ENCODE measurements at places on chromosomes 5 and 9.

- no peak for DNase-seq
Observed at GRCh38 chr9:125387861-125388524, 126.4 kb downstream of the GAPVD1 start.

GRCh38 chr5:1833264-1834021 lies 32.2 kb downstream of the NDUFS6 start:
- DNase-seq: no peak

DNA sequence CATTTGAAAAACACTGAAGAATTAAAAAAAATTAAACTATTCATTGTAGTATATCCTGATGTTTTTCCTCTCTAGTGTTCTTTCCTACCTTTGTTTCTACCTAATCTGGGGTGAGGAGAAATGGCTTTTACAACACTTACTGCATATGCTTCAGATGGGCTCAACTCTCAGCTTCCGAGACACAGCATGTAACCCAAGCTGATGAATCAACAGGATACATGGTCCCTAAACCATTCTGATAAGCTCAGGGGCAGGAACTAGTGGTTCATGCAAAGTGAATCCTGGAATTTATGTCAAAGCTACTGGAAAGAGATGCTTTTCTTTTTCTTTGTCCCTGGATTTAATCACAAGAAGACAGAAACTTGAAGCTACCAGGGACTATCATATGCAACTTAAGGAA lies 672.5 kb upstream of the RORB start:
- no peak for DNase-seq

DNA sequence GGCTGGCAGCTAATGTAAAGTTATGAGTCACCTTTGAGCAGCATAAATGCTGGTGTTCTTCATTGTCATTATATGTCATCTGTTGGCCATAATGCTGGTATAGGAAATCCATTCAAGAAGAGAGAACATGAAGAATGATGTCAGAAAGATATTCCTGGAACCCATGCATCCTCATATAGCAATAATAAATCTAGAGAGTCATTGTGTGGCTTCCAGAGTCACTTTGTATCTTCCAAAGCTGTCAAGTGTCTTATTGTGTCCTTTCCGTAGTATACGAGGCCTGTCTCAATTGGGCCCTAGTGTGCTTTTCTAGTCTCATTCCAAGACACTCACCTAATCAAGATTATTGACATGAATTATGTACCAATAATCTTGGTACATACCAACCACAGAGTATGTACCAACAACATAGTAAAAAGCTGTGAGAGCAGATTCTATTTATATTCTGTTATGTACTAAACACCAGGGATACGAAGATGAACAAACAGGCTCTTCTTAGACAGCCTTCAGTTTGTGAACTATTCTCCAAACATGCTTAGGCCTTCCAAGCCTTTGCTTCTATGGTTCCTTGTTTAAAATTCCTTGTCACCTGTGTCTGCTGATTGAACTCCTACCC lies 110.1 kb downstream of the ERCC6L2 start:
- DNase-seq: no peak

DNA sequence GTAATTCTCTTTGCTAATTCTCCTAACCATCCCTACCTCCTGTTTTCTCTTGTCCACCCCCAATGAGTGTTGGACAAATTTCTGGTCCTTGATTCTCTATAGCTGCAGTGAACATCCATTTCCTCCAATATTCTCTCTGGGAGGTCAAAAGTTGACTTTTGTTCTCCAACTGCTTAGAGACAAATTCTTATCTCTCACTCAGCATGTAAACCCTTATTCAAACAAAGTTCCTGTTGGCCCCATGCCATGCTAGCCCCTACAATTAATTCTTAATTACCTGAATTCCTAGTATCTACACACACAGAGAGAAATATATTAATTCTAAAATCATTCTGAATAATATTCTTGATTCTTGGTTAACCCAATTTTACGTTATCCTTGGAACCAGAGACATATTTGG lies 472.9 kb upstream of the ACTBL2 start:
- no peak for DNase-seq

DNA sequence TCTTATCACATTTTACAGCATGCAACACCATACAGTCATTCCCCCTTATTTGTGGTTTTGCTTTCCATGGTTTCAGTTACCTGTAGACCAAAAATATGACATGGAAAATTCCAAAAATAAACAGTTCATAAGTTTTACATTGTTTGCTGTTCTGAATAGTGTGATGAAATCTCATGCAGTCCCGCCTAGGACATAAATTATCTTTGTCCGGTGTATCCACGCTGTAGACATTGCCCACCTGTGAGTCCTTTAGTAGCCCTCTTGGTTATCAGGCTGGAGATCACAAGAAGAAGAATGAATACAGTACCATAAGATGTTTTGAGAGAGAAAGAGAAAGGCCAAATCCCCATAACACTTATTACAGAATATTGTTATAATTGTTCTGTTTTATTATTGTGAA lies 68.1 kb downstream of the SLC46A2 start:
- no peak for DNase-seq

DNA sequence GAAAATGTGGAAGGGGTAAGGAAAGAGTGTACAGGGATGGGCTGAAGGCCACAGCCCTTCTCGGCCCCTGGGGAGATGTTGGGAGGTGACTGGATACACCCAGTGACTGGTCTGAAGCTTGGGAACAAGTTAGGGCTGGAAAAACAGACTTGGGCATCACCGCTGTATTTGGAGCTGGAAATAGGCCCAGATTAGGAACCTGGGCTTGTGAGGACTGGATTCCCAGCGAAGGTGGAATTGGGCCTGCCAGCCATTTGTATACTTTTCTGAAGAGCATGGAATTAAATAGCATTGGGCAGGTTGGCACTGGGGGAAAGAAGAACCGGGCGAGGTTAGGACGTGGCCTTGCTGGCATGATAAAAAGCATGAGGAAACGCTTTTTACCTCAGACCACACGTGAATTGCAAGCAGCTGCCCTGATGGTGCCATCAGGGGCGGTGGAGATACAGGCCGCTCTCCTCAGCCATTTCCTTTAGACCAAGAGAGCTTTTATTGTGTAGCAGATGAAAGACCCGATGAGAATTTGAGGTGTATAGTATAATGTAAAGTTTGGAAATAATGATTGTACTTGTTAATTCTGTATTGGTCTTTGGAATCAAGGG lies 37.8 kb downstream of the OTULIN start:
- no peak for DNase-seq

Measured in bone marrow (tissue), 2 donors.